ENCODE measurements at places on chromosomes 5 and 9.

DNA sequence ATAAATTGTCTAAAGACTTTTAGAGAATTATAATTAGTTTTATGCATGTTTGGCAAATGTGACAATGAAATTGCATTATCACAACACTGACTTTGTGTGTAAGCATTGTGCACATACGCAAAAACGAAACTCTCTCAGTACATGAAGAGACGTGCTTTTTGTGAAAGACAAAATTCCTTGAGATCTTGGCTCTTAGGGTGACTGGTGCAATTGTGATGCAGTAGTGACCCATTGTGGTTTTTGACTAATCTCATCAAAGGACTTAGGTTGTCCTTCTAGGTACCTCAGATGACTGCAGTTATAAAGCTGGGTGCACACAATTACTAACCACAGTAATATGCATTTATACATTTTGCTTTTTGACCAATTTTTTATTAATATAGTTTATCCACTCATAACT is 25.3 kb upstream of the TYRP1 start:
- no peak for DNase-seq

DNA sequence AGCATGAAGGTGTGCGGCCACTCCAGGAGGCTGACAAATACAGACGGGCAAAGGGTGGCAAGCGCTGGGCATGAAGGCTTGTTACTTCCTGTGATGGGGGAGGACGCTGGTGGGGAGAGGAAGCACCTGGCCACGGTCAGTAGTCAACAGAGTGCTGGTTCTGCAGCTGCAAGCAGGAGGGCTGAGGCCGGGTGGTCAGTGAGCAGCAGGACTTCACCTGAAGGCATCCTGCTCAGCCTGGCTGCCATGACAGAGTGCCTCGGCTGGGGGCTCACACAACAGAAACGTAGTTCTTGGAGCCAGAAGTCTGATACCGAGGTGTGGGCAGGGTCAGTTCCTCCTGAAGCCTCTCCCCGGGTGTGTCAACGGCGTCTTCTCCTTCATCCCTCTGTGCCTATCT is 118.6 kb upstream of the IRX4 start:
- DNase-seq: no peak

GRCh38 chr5:173015192-173015591 is 31.6 kb downstream of the ATP6V0E1 start:
- DNase-seq: no peak

GRCh38 chr5:56705217-56705616 is 110.1 kb upstream of the MAP3K1 start:
- DNase-seq: no peak

DNA sequence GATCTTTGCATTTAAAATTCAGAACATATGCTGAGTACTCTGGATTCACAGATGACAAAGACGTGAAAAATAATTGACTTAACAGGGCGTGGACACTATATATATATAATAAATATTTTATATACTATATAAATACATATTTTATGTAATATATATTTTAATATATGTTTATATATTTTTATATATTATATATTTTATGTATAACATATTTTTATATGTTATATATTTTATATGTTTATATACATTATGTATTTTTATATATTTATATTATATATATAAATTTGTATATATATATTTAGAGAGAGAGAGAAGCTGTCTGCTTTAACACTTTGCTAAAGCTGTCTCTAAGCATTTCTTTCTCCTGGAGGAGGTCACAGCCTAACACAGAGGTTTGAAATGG is 113.1 kb downstream of the INIP start:
- no peak for DNase-seq

GRCh38 chr9:5440426-5440825 is 2.7 kb upstream of the PLGRKT start:
- DNase-seq: no peak
